ENCODE measurements at places on chromosomes 6 and 20. TPM values are rescaled to one million over a fixed set of nuclear protein-coding genes. Genes with fewer than 3 reads are reported as not detected.

The IP6K3 gene
- polyA plus RNA-seq = not detected

The TSBP1 gene
- 0.13 TPM for polyA plus RNA-seq

The FILIP1 gene
- polyA plus RNA-seq = not detected

The VTA1 gene
- 60.2 TPM for polyA plus RNA-seq

The DXO gene
- polyA plus RNA-seq = 16.2 TPM

The APOBEC2 gene
- polyA plus RNA-seq = 0.33 TPM

The C6orf47 gene
- polyA plus RNA-seq = 28.1 TPM

The FAM83C gene
- polyA plus RNA-seq = not detected

The PHF1 gene
- polyA plus RNA-seq = 77.0 TPM

The SAPCD1 gene
- not detected for polyA plus RNA-seq

The BAG2 gene
- polyA plus RNA-seq = 4.5 TPM

The NINL gene
- polyA plus RNA-seq = 1.8 TPM

The CDH26 gene
- not detected for polyA plus RNA-seq

The RBPJL gene
- not detected for polyA plus RNA-seq

The LTB gene
- 2,767 TPM for polyA plus RNA-seq

The PDE10A gene
- not detected for polyA plus RNA-seq

The HLA-C gene
- polyA plus RNA-seq = 3,003 TPM

The ZC3H12D gene
- polyA plus RNA-seq = 8.2 TPM

The CASS4 gene
- polyA plus RNA-seq = 0.34 TPM

The BIRC7 gene
- polyA plus RNA-seq = not detected

The TMC2 gene
- not detected for polyA plus RNA-seq

The LBP gene
- polyA plus RNA-seq = not detected

The GNRH2 gene
- polyA plus RNA-seq = not detected

The CRISP3 gene
- not detected for polyA plus RNA-seq

The PKIB gene
- polyA plus RNA-seq = not detected

The ASIP gene
- not detected for polyA plus RNA-seq

The WFDC12 gene
- not detected for polyA plus RNA-seq

The ZBP1 gene
- polyA plus RNA-seq = 29.6 TPM

The EYS gene
- 0.04 TPM for polyA plus RNA-seq

The PTK6 gene
- polyA plus RNA-seq = 1.3 TPM

The ULBP2 gene
- 0.33 TPM for polyA plus RNA-seq

The CPNE5 gene
- 280 TPM for polyA plus RNA-seq

The CDS2 gene
- 42.3 TPM for polyA plus RNA-seq

The FERMT1 gene
- polyA plus RNA-seq = not detected

The NPEPL1 gene
- polyA plus RNA-seq = 6.9 TPM

The PRDM13 gene
- polyA plus RNA-seq = not detected

The MAPK13 gene
- 47.1 TPM for polyA plus RNA-seq

The ZBTB46 gene
- 0.04 TPM for polyA plus RNA-seq

The PLG gene
- not detected for polyA plus RNA-seq

The SLC22A1 gene
- polyA plus RNA-seq = 0.18 TPM

The FRK gene
- 0.04 TPM for polyA plus RNA-seq

The GSTA1 gene
- polyA plus RNA-seq = not detected

The DBNDD2 gene
- not detected for polyA plus RNA-seq

The OR2B6 gene
- not detected for polyA plus RNA-seq

The MCM8 gene
- polyA plus RNA-seq = 0.93 TPM

The FAM162B gene
- polyA plus RNA-seq = not detected

The RNF144B gene
- polyA plus RNA-seq = 6.2 TPM

The ENPP4 gene
- polyA plus RNA-seq = 4.4 TPM

The PAX1 gene
- not detected for polyA plus RNA-seq

The SLC12A5 gene
- 0.11 TPM for polyA plus RNA-seq

The TP53TG5 gene
- polyA plus RNA-seq = not detected

The XKR7 gene
- not detected for polyA plus RNA-seq

The PBOV1 gene
- not detected for polyA plus RNA-seq

The FRMD1 gene
- not detected for polyA plus RNA-seq

The HLA-DRA gene
- 8,827 TPM for polyA plus RNA-seq

The TFAP2D gene
- polyA plus RNA-seq = not detected

Measured in IgD-negative memory B cell (primary cell).